ENCODE measurements at places on chromosomes 13 and 19.

GRCh38 chr19:54172471-54173358, at the start of gene TMC4:
TSS of gene TMC4 (minus strand) at chr19:54173160. CDS start at chr19:54173117, 43 bp downstream.
- DNase-seq: no peak

DNA sequence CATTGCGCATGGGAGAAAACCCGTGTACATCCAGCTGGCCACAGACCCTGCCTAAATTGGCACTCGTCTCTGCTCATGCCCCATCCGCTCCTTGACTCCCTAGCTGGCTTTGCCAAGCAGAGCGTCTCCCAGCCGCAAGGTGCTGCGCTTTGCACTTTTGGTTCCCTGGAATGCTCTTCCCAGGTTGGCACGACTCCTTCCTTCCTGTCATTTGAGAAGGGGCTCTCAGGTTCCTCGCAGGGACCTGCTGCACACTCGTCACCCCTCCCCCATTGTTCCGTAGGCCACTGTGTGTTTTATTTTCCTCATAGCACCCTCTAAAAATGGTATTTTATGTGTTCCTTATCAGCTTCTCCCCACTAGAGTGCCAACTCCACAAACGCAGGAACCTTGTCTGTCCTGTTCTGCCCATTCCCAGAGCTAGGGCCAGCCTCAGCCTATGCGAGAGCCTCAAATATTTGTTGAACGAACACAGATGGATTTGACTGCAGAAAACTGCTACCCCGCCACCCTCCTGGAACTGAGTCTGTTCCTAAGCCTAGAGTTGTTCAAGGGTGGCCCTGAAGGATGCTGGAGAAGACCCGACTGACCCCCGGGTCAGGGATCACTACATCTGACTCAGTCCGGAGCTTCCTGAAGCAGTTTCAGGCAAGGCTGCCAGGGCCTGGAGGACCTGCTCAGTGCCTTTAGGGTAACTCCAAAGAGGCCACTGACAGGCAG, 8.4 kb upstream of the CEBPA start:
- no peak for DNase-seq

GRCh38 chr13:44092078-44092970, 212.6 kb downstream of the LACC1 start:
- no peak for DNase-seq

DNA sequence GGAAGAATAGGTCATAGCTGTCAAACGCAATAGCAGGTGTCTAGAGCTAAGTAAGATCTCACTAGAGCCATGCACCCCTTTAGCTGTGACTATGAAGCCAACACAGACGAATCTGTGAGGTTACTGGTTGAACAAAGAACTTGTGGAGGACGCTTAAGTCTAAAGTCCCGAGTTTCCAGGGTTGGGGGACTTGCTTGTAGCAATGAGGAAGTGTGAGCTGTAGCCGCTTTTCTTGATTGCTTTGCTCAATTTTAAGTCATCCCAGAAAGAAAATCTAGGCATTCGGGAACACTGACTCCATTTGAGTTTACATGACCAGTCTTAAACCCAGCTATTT, 1.6 kb downstream of the GPC5 start:
- DNase-seq: no peak

DNA sequence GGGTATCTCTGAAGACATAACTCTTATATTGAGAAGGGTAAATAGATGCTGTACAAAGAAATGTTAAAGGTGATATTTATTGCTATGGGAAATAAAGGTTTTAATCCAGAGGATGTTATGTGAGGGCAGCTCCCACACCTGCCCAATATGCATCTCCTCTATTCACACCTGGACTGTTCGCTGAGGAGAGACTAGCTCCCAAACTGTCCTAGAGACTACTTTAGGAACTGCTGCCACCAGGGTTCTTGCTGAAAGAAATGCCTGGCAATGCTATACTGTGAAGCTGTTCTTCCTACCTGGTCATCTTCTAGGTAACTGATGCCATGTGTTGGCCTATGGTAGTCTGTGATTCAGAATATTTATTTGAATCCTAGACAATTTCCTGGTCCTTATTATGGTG, 1421.5 kb upstream of the SPRY2 start:
- DNase-seq: no peak

GRCh38 chr19:42184401-42184861, 33.0 kb downstream of the DEDD2 start:
- peak; percentile 90 for DNase-seq

- no peak for DNase-seq
Observed at GRCh38 chr19:48491793-48492123, 19.9 kb downstream of the LMTK3 start.

- peak; percentile 33 for DNase-seq
Observed at GRCh38 chr19:37007587-37008220, 70.5 kb upstream of the ZNF420 start.

DNA sequence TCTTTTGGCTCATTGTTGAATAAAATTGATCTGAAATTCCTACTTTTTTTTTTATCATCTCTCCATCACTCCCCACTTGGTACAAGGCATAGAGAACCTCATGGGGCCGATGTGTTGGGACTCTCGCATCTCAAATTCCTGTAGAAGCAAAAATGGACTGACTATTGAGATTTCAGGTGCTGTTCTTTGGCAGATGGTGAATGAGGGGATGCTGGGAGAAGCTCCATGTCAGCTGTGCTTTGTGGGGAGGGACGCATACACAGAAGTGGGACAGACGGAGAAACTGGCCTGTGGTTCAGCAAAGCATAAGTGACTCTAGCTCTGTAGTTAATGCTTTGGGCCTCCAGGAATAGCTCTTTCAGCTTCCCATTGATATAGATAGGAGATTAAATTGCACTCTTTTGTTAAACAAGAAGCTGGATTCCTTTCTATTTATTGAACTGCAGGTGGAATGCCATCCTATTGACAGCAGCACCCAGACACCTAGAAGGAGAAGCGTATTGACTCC, 194.5 kb upstream of the RNF113B start:
- DNase-seq: no peak

DNA sequence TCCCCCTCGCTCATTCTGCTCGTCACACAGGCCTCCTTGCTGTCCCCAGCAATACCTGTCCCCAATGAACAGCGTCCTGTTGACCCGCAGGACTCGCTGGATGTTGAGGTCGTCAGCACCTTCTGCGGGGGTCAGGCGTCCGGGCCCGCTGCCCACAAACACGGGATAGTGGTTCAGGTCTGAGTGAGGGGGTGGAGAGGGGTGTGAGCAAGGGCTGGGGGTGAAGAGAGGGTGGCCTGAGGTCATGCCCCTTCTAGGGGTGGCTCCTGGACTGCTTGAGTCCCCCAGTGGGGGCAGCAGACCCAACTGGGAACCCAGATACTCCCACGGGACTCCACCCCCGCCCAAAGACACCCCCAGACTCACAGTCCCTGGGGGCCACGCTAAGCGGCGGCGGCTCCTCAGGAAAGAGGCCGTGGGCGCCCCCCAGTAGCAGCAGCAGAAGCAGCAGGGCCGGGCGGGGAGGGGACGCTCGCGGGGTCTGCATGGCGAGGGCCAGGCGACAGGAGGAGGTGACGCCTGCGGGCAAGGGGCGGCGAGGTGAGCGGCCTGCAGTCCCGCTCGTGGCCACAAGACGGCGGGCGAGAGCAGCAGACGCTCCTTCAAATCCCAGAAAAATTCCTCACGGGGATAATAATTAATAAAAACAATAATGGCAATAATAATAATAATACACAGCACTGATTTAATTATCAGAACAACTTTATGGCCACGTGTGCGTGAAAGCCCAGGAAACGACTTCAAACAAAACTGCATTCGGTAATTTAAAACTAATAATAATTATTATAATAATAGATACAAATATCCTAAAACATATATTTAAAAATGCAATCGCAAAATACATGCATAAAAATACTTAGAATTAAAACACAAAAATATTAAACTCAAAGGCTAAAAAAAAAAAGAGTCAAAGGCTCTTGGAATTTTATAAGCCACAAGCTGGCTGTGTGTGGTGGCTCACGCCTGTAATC, 1.2 kb downstream of the SEMA6B start:
- DNase-seq: peak; percentile 39

- DNase-seq: no peak
Observed at GRCh38 chr19:33186431-33187182, 7.5 kb upstream of the LRP3 start.

- no peak for DNase-seq
Observed at GRCh38 chr13:99984461-99985240, 3.1 kb downstream of the ZIC2 start.

GRCh38 chr13:72886272-72887067, 104.5 kb downstream of the PIBF1 start:
- DNase-seq: peak; percentile 76

DNA sequence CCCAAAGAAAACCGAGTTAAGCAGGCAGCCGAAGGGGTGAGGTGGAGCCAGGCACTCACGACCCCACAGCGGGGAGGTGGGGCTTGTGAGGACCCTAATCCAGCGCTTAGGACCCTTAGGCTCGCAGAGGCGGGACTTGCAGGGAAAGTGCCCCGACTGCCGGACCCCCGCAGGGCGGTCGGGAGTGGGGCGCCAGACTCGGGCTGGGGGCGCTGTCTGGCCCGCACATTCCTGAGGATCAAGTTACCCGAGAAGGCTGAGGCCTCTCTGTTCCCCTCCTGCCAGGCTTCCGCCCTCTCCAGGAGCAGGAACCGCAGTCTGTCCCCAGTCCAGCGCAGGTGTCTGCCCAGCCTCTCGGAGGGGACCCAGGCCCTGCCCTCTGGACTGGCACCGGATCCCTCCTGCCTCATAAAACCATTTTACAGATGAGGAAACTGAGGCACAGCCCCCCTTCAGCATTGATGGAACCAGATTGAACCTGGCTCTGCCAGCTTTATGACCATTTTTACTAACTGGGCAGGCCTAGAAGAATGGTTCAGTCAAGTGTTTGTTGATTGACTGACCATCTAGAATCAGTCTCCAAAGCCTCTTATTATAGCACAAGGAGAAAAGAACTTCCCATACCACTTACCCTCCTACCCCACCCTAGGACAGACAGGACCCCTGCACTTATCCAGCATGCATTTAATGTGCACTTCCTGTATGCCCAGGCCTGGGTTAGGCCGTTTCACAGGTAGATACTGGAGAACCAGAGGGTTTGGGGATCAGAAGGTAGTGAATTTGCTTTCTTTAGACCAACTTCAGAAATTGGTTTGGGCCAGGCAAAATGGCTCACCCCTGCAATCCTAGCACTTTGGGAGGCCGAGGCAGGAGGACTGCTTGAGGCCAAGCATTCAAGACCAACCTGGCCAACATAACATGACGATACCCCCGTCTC, 6.7 kb upstream of the JUND start:
- no peak for DNase-seq

DNA sequence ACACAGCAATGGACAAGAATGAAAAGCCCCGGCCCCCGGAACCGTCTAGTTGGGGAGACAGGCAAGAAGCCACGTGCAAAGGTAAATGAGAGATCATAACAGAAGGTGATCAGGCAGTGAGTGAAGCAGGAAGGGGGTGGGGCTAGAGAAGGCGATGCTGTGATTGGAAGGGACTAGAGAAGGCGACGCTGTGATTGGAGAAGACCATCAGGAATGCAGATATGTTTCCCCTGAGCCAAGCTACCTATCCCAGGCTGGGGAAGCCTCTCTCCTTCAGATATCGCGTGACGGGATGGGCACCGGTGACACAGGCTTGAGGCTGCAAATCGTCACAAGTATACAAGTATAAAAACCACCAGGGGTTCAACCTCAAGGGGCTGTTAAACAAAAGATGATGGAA, 21.8 kb downstream of the DCAF15 start:
- no peak for DNase-seq

- no peak for DNase-seq
Observed at GRCh38 chr13:26522571-26522970, 34.9 kb upstream of the WASF3 start.

DNA sequence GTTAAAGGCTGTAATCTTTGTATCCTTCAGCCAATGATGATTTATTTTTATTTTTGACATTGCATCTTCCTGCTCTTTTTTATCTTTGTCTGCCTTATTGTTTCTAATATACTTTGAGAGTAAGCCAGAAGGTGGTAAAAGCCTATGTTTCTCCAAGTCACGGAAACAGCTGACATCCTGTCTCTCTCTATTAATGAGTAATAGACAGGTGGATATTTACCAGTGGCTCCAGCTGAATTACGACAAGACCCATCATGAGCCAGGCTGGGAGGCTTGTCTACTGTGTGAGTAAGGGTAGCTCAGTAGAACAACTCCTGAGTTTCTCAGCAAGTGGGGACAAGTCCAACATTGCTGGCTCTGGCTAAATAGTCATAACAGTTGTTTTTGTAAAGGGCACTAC, 166.6 kb downstream of the NDFIP2 start:
- DNase-seq: peak; percentile 10

GRCh38 chr13:103537616-103538015, 471.4 kb upstream of the SLC10A2 start:
- no peak for DNase-seq

- DNase-seq: peak; percentile 19
Observed at GRCh38 chr13:20848944-20849343, 53.6 kb downstream of the XPO4 start.

- no peak for DNase-seq
Observed at GRCh38 chr13:52830946-52831345, 17.5 kb downstream of the PCDH8 start.

DNA sequence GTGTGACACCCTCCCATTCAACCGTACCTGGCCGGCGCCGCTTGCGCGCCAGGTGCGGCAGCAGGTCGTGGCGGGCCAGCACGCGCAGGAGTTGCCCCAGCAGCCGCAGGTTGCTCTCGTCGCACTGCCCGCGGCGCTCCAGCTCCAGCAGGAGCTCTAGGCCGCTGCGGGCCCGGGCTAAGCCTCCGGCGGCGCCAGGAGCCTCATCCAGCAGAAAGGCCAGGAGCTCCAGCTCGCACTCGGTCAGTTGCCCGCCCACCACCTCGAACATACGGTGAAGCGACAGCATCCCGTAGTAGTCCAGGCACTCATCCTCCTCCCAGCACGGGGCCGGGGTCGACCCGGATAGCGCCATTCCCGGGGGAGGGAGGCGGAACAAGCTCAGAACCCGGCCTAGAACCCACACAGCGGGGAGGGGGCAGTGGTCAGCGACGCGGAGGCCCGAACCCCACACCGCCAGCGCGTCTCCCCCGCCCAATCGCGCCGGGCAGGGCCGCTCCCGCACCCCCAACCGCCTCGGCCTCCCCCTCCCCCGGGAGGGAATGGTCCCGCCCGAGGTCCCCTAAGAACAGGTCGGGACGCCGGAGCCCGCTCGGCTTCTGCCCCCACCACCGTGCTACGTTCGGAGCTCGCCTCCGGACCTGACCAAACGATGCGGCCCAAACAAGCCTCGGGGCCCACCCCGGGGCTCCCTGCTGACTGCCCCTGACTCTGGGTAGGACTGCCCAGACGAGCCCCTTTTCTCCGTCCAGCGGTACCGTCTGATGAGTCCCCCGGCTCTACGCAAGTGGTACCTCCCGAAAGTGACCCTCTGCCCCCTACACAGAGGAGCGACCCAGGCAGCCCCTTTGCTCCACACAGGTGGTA, 591 bp downstream of the DEDD2 start:
- peak; percentile 40 for DNase-seq

DNA sequence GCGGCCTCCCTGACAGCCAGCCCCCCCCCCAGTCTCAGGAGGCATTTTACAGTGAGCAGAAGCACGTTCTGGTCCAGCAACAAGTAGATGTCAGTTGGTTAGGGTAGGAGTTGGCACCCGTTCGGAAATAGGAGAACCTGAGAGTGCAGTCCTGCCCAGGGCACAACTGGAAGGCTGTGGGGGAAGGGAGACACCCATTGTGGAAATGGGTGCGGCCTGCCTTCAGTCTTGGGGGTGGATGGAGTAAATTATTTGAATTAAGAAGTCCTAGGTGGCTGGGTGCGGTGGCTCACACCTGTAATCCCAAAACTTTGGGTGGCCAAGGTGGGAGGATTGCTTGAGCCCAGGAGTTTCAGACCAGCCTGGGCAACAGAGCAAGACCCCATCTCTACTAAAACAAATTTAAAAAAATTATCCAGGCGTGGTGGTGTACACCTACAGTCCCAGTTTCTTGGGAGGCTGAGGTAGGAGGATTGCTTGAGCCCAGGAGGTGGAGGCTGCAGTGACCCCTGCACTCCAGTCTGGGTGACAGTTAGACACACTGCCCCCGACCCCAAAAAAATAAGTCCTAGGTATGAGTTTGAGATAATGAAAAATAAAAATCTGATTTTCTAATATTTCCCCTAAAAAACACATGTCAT, 1.2 kb downstream of the CIRBP start:
- no peak for DNase-seq

All from cardiac fibroblast (primary cell).